HuH-7.5 (cell line): ENCODE measurements at places on chromosomes 4 and X.

DNA sequence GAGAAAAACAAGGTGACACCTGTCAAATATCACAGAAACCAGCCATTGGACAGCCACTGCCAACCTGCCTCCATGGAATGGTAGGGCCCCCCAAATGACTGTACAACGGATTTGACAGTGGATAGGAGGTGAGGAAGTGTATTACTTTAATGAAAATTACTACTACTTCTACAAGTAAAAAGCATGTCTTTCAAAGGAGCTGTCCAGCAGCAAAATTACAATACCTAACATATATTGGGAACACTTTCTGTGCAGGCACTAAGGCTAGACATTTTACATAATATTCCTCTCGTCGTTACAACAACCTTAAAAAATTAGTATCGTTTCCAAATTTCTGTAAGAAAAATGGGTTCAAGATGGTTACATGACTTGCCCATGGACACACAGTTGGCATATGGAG, 14.9 kb downstream of the PPP3CA start:
- DNase-seq, result no peak

DNA sequence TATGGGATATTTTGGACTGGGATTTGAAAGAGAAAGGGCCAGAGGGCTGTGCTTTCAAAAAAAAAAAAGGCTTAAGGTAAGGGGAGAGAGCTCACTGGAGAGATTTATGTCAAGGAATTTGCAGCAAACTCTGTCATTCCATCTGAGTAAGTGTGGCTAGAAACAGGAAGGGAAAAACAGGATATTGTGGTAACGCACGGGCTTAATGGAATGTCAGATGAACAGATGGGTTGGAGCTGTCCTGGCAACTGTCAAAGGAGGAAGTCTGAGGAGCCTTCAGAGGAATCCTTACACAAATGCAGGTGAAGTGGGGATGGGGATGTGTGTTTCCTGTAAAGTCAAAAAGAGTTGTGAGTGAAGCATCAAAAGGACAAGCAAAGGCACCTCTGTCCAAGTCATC, 15.1 kb upstream of the NKX3-2 start:
- DNase-seq, result no peak

- no peak for DNase-seq
These were observed 42.9 kb upstream of the CYP4V2 start for GRCh38 chr4:186148336-186148975.

- no peak for DNase-seq
These were observed 55.1 kb downstream of the CPZ start for GRCh38 chr4:8647626-8648025.

- DNase-seq, result no peak
These were observed 14.7 kb downstream of the RGS12 start for GRCh38 chr4:3307486-3307885.

- no peak for DNase-seq
These were observed 49.3 kb upstream of the HMX1 start for GRCh38 chr4:8920969-8921368.

GRCh38 chr4:152328582-152328981, 207.3 kb downstream of the FBXW7 start:
- no peak for DNase-seq
